ENCODE measurements at places on chromosomes 2 and 18.

GRCh38 chr18:58276789-58277739, 233.0 kb downstream of the NEDD4L start:
- no peak for DNase-seq

DNA sequence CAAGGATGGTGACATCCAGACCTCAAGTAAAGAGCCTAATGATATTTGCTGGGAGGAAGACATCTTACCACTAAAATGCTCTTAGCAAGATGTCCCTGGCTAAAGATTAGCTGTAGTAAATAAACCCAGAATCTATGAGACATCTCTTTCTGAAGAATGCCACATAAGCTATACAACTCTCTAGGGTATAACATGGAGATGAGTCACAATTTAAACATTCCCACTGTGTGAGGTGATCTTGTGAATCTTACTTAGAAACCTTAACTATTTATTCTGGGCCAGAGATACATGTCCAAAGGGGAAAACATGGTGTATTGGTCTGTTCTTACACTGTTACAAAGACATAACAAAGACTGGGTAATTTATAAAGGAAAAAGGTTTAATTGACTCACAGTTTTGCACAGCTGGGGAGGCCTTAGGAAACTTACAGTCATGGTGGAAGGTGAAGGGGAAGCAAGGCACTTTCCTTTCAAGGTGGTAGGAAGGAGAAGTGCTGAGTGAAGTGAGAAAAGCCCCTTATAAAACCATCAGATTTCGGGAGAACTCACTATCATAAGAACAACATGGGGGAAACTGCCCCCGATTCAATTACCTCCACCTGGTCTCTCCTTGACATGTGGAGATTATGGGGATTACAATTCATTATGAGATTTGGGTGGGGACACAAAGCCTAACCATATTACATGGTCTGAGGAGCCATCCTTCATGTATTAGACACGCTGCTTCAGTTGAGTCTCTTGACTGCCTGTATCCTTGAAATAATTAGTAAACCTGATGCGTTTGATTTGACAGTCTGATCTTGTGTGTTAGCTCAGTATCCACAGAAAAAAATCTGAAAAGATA, 17.1 kb downstream of the KRCC1 start:
- no peak for DNase-seq

DNA sequence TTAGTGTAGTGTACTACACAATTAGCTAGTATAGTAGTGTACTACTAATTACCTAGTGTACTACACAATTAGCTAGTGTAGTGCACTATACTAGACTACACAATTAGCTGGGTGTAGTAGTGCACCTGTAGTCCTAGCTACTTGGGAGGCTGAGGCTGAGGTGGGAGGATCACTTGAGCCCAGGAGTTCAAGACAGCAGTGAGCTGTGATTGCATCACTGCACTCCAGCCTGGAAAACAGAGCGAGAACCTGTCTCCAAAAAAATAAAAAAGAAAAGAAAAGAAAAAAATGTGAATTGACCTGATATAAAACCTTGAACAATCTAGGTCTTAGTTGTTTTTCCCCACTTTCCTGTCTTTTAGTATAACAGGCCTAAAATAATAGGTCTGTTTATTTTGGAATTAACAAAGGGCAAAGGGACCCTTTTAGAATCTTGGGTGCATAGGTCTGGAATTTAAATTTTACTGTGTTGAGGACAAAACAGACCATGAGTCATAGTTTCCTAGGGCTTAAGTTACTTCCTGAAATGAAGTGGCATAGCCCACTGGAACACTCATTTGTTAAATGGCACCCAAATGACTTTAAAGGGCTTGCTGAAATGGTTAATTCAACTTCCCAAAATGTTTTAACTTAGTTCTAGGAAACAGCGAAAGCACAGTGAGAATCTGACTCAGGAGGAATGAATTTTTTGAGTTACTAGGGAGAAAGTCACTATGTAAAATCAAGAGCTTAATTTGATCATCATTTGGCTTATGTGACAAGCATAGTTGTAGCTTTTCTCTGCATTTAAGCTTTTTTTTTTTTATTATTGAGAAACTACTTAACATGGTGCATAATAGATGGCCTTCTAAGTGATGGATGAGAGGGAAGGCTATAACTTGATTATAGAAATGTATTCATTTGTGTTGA, 50.7 kb upstream of the ARL5A start:
- DNase-seq = no peak

DNA sequence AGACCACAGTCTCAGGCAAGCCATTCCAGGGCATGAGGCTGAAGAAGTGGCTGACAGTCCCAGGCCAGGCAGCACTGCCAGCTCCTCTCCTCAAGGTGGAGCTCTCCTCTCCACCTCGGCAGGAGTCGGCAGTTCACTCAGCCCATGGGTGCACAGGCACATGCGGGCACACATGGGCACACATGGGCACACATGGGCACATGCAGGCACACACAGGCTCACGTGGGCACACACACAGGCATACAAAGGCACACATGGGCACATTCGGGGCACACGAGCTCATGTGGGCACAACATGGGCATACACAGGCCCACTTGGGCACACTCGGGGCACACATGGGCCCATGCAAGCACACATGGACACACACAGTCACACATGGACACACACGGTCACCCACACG, 65.3 kb upstream of the TAF1B start:
- DNase-seq = no peak

DNA sequence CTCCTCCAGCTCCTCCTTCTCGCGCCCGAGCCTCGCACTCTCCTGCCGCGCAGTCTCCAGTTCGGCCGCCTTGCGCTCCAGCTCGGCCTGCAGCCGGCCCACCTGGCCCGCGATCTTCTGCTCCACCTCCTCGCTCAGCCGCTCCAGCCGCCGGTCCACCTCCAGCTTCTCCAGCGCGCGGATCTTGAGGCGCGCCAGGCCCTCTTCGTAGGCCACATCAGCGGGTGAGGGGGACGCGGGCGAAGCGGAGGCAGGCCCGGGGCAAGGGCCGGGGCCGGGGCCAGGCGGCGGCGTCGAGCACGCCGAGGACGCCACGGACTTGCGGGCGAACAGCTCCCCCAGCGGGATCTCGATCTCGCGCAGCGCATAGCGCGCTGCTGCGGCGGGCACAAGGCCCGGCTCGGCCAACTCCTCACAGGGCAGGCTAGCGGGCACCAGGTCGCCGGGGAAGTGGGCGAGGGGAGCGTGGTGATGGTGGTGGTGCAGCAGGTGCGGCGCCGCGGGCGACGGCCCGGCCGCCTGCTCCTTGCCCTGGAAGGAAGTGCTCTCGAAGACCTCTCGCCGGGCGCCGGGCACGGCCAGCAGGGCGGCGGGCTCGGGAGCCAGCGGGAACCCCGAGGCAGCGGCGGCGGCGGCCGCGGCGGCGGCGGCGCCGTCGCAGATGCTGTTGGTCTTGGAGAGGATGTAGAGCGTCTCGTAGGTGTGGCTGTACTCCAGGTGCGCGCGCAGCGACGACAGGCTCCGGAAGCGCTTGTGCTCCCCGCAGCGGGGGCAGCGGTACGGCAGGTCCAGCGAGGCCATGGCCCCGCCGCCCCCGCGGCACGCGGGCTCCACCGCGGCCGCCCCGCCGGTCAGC, 15.2 kb downstream of the FBXO41 start:
- peak; percentile 80 for DNase-seq

GRCh38 chr2:190343536-190344275, at the start of gene INPP1:
Gene INPP1, plus strand, starts transcription at chr2:190343589. Its CDS starts 16,514 bp downstream, at chr2:190360103.
- peak; percentile 34 for DNase-seq

- no peak for DNase-seq
Measured at GRCh38 chr18:6627645-6628044, 101.9 kb upstream of the ARHGAP28 start.

GRCh38 chr2:27451095-27451494, 8.9 kb downstream of the KRTCAP3 start:
- DNase-seq = no peak

DNA sequence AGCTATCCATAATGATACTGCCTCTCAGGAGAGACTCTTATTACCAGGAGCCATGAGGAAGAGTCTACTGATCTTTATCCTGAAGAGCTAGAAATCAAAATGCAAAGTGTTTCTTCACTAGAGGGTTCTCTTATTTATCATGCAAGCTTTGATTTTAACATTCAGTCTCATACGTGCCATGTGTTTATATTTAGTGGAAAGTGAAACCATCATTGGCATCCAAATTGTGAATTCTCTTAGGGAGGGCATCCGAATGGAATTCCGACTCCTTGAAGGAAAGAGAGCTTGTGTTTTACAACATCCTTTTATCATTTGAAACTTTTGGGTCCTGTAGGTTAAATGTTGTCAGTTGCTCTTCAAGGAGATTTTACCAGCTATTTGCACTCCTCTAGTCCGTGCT, 170.4 kb upstream of the SESTD1 start:
- DNase-seq = no peak

GRCh38 chr2:204982303-204982702, 437.0 kb downstream of the PARD3B start:
- no peak for DNase-seq

DNA sequence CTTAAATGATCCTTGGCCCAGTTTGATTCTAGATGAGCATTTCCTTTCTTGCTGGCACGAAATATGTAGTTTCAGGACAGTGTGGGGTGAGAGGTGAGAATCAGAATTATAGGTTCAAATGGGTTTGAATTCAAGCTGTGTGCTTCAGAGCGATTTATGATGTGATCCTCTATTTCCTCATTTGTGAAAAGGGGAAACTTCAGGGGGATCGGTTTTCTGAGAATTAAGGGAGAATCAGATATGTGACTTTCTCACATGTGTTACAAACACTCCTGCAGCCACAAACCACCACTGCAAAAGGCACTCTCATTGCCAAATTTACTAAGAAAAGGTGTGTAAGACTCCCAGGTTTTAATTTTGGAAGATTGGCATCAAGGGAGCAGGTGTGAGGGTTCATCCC, 24.4 kb downstream of the HK2 start:
- DNase-seq = no peak

DNA sequence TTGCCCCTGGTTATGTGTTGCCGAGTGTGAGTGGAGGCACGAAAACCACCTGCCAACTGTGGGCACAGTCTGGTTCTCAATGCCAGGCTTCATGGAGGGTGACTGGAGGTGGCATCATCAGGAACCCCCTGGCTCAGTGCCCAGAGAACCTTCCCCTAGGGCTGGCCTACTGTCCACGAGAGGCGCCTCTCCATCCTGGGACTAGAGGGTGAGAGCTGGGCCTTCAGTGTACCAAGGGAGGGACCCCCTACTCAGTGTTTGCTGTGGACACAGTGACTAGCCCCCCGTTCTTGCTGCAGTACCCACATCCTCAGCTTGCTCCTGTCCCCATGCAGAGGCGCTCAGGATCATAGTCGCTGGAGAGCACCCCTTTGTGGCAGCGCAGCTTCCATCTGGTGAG, 202.6 kb downstream of the HDAC4 start:
- DNase-seq = no peak

GRCh38 chr18:66575263-66575662, 28.6 kb downstream of the CDH19 start:
- DNase-seq = no peak

DNA sequence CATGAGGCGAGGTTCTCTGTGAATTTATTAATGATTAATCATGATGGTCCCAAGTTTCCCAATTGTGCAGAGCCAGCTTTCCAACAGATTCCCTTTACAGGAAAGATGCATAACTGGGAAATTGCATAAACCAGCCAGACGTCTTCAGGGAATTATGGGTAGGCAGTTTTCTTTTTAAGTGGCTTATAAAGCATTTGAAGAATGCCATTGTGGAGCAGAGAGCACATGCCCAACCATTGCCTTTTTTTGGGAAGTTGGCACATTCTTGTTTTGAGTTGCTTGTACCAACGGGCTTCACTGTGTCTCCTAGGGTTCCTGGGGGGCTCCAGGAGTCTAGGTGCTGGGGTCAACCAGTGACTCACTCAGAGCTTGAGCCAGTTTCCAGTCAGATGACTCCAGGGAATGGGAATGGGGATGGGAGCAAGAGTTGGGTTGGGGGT, 231.7 kb upstream of the FOSL2 start:
- DNase-seq = no peak
